Panc1 (cell line): ENCODE measurements at places on chromosomes 11 and 22.
A peak's percentile ranks its signal among the peaks of the same experiment; 100 is the strongest.

DNA sequence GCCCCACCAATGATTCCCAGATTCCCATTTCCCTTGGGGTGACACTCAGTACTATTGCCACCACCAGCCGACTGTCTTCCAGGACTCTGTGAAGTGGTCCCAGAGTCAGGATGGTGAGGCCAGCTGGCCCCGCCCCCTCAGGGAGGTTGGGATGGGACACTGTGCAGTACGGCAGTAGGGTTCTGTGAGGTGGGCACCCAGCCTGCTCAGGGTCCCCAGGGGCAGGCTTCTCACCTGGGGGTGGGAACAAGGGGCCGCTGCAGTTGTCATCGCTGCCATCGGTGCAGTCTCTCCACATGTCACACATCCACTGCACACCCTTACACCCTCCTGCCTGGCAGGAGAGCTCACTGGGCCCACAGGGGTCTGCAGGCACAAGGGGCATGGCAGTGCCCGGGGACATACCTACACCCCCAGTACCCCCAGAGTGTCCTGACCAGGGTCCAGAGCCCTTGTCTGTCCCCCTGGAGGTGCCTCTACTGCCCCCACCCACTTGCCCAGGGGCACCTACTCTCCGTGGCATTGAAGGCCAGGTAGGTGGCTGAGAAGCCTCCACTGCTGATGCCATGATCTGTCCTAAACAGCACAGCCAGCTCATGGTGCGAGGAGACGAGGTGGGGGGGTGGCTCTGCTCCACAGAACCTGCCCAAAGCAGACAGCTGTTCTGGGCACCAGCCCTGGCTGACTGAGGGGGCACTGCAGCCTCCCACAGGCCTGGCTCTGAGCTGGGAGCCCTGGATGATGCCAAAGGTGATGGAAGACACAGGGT, 1.9 kb upstream of the C1QTNF5 start:
- no peak for DNase-seq

DNA sequence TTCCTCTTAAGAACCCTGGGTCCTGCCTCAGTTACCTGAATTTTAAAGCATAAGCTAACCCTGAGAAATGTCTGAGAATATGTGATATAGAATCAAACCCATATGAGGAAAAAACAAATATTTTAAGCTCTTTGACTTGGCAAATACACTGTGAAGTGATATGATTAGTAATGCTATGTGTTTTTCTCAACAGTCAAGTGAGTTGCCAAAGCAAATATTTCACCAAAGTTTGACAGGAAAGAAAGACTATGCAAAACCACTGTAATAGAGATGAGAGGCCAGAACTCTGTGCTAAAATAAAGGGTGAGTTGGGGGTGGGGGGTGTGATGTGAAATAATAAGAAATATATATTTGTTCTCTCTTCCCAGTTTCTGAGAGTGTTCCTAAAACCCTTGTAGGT, 613.5 kb upstream of the CCDC179 start:
- DNase-seq: no peak

GRCh38 chr11:2533587-2534133, 88.9 kb downstream of the KCNQ1 start:
- DNase-seq: peak; percentile 24

- DNase-seq: no peak
These were observed 5.6 kb downstream of the SLC29A2 start for GRCh38 chr11:66365711-66366619.

- no peak for DNase-seq
These were observed 20.8 kb upstream of the SNX19 start for GRCh38 chr11:130937051-130937450.

- DNase-seq: peak; percentile 46
These were observed 104.5 kb downstream of the EFCAB6 start for GRCh38 chr22:43707648-43708047.

DNA sequence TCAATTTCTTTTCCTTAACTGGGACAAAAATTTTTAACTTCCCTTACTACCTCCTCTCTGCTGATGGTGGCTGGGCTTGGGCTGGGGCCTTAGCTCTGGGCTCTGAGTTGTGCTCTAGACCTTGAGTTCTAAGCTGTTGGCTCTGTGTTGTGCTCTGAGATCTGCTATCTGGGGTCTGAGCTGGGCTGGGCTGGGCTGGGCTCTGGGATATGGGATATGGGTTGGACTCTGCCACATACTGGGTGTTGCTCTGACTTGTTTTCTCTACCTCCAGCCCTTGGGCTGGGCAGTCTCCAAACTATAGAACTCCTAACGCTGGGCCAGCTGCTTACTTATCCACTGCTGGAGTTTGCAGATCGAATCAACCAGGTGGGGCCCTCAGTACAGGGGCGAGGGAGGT, 41.9 kb downstream of the DNHD1 start:
- DNase-seq: no peak

GRCh38 chr11:73538381-73538872, 59.5 kb downstream of the FAM168A start:
- DNase-seq: no peak

- DNase-seq: no peak
These were observed 13.8 kb upstream of the POGLUT3 start for GRCh38 chr11:108511851-108512474.
